Neural crest cell (in vitro differentiated cells): ENCODE measurements at places on chromosomes 6 and 20. TPM values are rescaled to one million over a fixed set of nuclear protein-coding genes. Genes with fewer than 3 reads are reported as not detected.

GRCh38 chr20:52926505-52926904, 45.7 kb upstream of the TSHZ2 start:
- no peaks in the 10 kb centered on the region for H3K36me3 ChIP-seq
- H3K4me3 ChIP-seq, result no peak overlapping the region
- no peak overlapping the region for H3K27ac ChIP-seq
- no peak for DNase-seq
- no peaks in the 10 kb centered on the region for H3K27me3 ChIP-seq

MEP1A gene
- total RNA-seq, result not detected in 2 replicates

DNA sequence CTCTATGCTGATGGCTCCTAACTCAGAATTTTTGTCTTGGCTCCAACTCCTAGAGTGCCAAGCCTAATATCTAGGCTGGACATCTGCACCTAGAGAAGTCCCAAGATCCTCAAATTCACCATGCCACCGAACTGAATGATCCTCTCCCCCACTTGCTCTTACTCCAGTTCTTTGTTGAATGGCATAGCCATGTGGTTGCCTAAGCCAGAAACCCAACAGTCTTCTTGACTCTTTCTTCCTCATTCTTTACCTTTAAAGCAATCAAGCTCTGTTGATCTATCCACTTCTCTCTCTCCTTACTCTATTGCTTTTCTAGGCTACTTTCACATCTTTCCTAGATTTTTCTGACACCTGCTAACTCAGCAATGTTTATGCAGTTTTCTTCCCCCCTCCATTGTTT, 126.5 kb upstream of the FOXO3 start:
- no peaks in the 10 kb centered on the region for H3K27me3 ChIP-seq
- H3K4me3 ChIP-seq, result no peak overlapping the region

LGSN gene
- not detected in 2 replicates for total RNA-seq

DNA sequence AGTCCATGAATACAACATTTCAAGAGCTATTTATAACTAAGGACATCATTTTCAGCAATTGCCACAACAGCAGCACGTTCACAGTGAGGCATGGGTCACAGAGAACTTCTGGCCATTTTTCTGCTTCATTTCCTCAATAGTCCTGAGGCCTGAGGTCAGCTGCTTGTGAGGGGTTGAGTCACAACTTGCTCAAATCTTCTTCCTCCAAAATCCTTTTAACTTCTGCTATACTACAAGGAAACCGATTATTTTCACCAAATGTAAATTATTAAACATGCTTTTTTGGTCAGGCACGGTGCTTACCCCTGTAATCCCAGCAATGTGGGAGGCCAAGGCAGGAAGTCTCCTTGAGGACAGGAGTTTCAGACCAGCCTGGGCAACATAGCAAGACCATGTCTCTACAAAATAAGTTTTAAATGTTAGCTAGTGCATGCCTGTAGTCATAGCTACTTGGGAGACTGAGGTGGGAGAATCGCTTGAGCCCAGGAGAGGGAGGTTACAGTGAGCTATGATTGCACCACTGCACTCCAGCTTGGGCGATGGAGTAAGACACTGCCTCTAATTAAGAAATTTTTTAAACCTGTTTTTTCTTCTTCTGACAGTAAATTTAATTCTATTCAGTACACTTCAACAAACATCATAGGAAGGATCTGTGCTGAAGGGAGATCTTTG, 11.1 kb upstream of the SLC16A10 start:
- peaks cover 18% of the 10 kb centered on the region for H3K27me3 ChIP-seq
- no peak for DNase-seq
- H3K36me3 ChIP-seq, result no peaks in the 10 kb centered on the region
- no peak overlapping the region for H3K4me3 ChIP-seq
- no peak overlapping the region for H3K27ac ChIP-seq

GRCh38 chr20:9068233-9068801, 570 bp upstream of the PLCB4 start:
- H3K27me3 ChIP-seq, result no peaks in the 10 kb centered on the region
- H3K4me1 ChIP-seq, result peaks cover 50% of the 10 kb centered on the region
- DNase-seq, result peak; percentile 67

MEI4 gene
- total RNA-seq, result 0.44 and 0.64 TPM in 2 replicates

AIF1 gene
- total RNA-seq, result not detected in 2 replicates

TTLL9 gene
- 2.9 and 3.3 TPM in 2 replicates for total RNA-seq

DNA sequence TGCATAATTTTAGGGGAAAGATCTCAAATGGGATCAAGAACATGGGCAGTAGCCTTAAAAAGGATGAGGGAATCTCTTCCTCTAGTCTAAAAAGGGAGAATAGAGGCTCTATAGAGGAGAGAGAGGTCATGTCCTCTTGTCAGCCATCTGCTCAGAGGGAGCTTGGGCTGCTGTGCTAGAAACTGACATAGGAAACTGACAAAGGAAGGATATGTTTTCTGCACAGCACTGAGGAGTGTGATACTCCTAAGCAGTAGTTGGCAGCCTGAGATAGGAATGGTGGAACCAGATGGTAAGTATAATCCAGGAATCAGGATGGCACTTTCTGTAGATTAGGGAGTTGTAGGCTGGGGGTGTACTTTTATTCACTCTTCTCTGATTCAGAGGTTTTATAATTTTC, 59.2 kb downstream of the PTPRA start:
- peaks cover 4% of the 10 kb centered on the region for H3K36me3 ChIP-seq
- no peak for DNase-seq
- H3K4me3 ChIP-seq, result no peak overlapping the region
- no peak overlapping the region for H3K27ac ChIP-seq
- H3K27me3 ChIP-seq, result no peaks in the 10 kb centered on the region

DNA sequence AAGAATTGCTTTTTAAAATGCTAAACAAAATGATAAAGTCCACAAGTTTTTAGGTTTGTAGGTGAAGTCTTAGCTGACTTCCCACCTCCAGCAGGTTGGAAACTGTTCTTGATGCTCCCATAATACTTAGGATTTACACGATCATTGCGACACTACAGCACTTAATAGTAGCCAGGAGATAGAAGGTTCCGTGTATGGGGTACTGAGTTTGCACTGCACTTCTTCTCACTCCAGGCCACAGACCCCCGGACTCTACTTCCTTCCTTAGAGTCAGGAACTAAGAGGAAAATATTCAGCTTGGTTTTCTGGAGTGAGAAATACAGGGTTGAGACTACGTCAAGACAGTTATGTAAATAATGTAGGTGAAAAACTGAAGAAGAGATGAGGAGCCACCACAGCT, 56.1 kb upstream of the SGK1 start:
- H3K4me3 ChIP-seq, result no peak overlapping the region
- DNase-seq, result no peak
- no peaks in the 10 kb centered on the region for H3K36me3 ChIP-seq
- no peaks in the 10 kb centered on the region for H3K27me3 ChIP-seq

- no peak overlapping the region for H3K4me3 ChIP-seq
- no peak overlapping the region for H3K27ac ChIP-seq
- no peak for DNase-seq
- peaks cover 22% of the 10 kb centered on the region for H3K27me3 ChIP-seq
- H3K4me1 ChIP-seq, result no peaks in the 10 kb centered on the region
Observed at GRCh38 chr6:136782021-136782770, 10.1 kb downstream of the MAP3K5 start.

PTK7 gene
- 101 and 106 TPM in 2 replicates for total RNA-seq

DNA sequence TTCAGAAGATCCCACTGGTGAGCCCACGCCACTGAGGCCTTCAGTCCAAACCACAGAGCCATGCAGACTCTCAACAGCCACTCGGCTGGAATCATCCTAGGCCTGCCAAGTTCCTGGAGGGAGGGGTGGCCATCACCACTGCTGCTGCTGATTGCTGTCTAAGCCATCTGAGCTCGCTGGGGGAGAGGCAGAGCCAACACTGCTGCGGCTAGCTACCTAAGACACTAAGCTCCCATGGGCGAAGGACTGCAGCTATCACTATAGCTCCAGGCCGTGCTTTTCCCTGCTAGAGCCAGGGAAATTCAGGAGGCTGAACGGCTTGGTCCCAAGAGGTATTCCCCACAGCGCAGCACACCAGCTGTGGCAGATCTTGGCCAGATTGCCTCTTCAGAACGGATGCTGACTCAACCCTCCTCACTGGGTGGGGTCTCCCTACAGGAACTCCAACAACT, 73.6 kb downstream of the TBC1D32 start:
- H3K4me1 ChIP-seq, result no peaks in the 10 kb centered on the region
- H3K36me3 ChIP-seq, result peaks cover 43% of the 10 kb centered on the region
- H3K27ac ChIP-seq, result no peak overlapping the region
- H3K4me3 ChIP-seq, result no peak overlapping the region
- no peaks in the 10 kb centered on the region for H3K27me3 ChIP-seq
- no peak for DNase-seq

SLC44A4 gene
- total RNA-seq, result 0.32 and 0.84 TPM in 2 replicates

RIPOR2 gene
- total RNA-seq, result 2.9 and 3.5 TPM in 2 replicates

PRRC2A gene
- total RNA-seq, result 347 and 356 TPM in 2 replicates

GRCh38 chr6:152220786-152221185, 413.3 kb downstream of the ESR1 start:
- peaks cover 3% of the 10 kb centered on the region for H3K4me1 ChIP-seq
- no peaks in the 10 kb centered on the region for H3K27me3 ChIP-seq
- no peak overlapping the region for H3K27ac ChIP-seq
- no peak for DNase-seq
- H3K4me3 ChIP-seq, result no peak overlapping the region

GRCh38 chr6:74113901-74114300, 417.9 kb downstream of the CD109 start:
- no peaks in the 10 kb centered on the region for H3K4me1 ChIP-seq
- DNase-seq, result no peak
- no peak overlapping the region for H3K27ac ChIP-seq
- no peaks in the 10 kb centered on the region for H3K27me3 ChIP-seq

GRCh38 chr6:30227763-30228487, 14.7 kb upstream of the TRIM26 start:
- peaks cover 10% of the 10 kb centered on the region for H3K36me3 ChIP-seq
- no peak overlapping the region for H3K27ac ChIP-seq
- no peak overlapping the region for H3K4me3 ChIP-seq
- no peaks in the 10 kb centered on the region for H3K27me3 ChIP-seq
- DNase-seq, result no peak

TNXB gene
- 4.6 and 6.6 TPM in 2 replicates for total RNA-seq

- no peaks in the 10 kb centered on the region for H3K36me3 ChIP-seq
- no peak for DNase-seq
- no peak overlapping the region for H3K27ac ChIP-seq
- H3K4me3 ChIP-seq, result no peak overlapping the region
- H3K4me1 ChIP-seq, result no peaks in the 10 kb centered on the region
Observed at GRCh38 chr20:19181552-19181951, 30.9 kb upstream of the SLC24A3 start.

DST gene
- total RNA-seq, result 117 and 124 TPM in 2 replicates

DNA sequence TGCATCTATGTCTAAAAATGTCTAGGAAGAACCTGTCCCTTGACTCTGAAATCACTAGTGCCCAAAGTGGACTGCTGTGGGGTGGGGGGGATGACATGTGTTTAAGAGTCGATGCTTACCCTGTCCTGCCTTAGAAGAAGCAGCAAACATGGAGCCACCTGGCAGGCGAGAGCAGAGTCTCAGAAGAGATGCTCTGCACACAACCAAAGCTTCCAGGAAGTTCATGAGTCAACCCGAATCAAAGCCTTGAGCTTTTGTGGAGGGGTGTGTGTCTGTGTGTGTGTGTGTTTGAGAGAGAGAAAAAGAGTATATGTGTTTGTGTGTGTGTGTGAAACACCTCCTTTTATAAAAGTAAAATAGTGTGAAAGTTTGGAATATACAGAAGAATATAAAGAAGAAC, 269.9 kb downstream of the ALDH8A1 start:
- DNase-seq, result no peak
- no peak overlapping the region for H3K27ac ChIP-seq
- no peak overlapping the region for H3K4me3 ChIP-seq
- H3K27me3 ChIP-seq, result no peaks in the 10 kb centered on the region
- H3K4me1 ChIP-seq, result no peaks in the 10 kb centered on the region

DNA sequence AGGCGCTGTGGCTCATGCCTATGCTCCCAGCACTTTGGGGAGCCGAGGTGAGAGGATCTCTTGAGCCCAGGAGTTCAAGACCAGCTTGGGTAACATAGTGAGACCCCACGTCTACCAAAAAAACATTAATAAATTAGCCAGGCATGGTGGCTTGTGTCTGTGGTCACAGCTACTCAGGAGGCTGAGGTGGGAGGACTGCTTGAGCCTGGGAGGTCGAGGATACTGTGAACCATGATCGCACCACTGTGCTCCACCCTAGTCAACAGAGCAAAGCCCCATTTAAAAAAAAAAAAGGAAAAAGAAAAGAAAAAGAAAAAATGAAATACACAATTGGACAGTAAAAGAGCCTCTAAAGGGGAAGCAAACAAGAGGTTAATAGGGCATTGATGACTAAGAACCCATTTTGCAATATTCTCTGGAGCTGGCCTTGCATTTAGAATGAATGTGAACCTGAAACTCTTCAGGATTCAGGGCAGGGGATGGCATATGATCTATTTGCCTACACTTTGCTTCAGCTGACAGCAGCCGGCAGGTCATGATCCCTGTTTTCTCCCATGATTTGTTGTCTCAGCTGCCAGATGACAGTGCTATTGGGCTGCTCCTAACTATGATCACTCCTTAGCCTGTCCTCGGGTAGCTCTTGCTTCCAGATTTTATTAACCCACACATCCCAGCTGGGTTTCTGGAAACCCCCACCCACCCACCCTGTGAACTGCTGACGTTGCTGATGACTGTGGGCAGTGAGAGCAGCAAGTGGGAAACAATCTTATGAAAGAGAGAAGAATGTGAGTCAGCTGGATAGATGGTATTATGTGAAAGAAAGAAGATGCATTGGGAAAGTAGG, 83.8 kb upstream of the ELOVL5 start:
- no peak overlapping the region for H3K27ac ChIP-seq
- H3K4me1 ChIP-seq, result peaks cover 39% of the 10 kb centered on the region
- no peak for DNase-seq
- no peak overlapping the region for H3K4me3 ChIP-seq
- H3K36me3 ChIP-seq, result no peaks in the 10 kb centered on the region

DNA sequence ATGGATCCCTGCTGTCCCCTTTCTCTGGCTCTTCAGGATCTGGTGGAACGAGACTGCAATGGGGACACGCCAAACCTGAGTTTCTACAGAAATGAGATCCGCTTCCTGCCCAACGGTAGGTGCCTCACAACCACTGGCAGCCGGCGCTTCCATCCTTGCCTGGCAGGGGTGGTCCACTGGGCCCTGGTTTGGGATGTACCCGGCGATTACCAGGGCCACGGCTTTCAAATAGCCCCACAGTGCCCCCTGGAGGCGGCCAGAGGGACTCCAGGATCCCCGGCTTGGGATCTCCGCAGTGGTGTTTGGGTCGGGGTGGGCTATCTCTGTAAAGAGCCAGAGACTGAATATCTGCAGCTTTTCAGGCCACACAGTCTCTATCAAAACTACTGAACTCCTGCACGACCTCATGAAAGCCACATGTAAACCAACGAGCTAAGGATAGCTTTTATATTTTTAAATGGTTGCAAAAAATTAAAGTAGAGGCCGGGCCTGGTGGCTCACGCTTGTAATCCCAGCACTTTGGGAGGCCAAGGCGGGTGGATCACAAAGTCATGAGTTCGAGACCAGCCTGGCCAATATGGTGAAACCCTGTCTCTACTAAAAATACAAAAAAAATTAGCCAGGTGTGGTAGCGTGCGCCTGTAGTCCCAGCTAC, 3.7 kb downstream of the OGFR start:
- H3K27ac ChIP-seq, result no peak overlapping the region
- H3K27me3 ChIP-seq, result no peaks in the 10 kb centered on the region
- H3K36me3 ChIP-seq, result no peaks in the 10 kb centered on the region
- DNase-seq, result peak; percentile 86
- H3K4me1 ChIP-seq, result peaks cover 20% of the 10 kb centered on the region
- H3K4me3 ChIP-seq, result peak overlapping the region; percentile 92
